ENCODE measurements at places on chromosomes 11 and 22. TPM values are rescaled to one million over a fixed set of nuclear protein-coding genes. Genes with fewer than 3 reads are reported as not detected.

MMP12 gene
- 0.29 TPM for total RNA-seq

- no peak for DNase-seq
Measured at GRCh38 chr11:81989093-81989492, 744.6 kb downstream of the FAM181B start.

DNA sequence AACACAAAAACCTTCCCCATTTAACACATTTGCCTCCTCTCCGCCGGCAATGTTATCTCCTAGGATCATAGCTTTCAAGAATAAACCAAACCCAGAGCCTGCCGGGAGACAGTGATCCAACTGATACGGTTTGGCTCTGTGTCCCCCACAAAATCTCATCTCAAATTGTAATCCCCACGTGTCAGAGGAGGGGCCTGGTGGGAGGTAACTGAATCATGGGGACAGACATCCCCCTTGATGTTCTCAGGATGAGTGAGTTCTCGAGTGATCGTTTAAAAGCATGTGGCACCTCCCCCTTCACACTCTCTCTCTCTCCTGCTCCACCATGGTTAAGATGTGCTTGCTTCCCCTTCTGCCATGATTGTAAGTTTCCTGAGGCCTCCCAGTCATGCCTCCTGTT lies 33.3 kb downstream of the RBFOX2 start:
- no peak for DNase-seq

DNA sequence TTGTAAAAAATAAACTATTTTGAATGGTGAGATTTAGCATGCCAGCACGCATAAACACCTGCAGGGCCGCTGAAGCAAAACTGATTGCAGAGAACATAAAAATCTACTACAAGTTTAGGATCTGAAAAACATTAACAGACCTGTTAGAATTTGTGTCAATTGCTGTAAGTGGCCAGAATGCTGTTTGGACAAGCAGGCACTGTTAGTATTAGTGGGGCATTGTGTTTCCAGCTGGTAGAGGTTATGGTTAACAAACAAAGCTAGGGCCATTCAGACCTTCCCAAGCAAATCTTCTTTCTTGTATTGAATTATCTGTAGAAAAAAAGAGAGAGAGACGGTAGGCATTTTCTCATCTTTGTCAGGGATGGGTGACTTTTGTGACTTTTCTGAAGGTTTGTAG lies 57.6 kb upstream of the OLFML1 start:
- no peak for DNase-seq

NLRP14 gene
- not detected for total RNA-seq

DNA sequence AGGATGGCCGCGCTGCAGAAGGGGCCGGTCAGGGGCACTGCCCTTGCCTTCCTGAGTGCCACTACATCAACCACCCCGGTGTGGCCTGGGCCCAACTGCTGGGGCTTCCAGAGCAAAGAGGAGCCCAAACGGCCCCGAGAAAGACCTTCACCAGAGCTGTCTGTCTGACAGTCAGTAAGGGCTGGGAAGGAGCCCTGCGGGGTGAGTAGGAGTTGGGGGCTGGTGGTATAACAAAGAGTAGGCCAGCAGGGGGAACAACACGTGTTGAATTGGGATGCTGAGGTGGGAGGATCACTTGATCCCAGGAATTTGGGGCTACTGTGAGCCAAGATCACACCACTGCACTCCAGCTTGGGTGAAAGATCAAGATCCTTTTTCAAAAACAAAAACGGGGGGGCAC lies 3.9 kb downstream of the GSTT4 start:
- DNase-seq = peak; percentile 62

OR51B2 gene
- not detected for total RNA-seq

DNA sequence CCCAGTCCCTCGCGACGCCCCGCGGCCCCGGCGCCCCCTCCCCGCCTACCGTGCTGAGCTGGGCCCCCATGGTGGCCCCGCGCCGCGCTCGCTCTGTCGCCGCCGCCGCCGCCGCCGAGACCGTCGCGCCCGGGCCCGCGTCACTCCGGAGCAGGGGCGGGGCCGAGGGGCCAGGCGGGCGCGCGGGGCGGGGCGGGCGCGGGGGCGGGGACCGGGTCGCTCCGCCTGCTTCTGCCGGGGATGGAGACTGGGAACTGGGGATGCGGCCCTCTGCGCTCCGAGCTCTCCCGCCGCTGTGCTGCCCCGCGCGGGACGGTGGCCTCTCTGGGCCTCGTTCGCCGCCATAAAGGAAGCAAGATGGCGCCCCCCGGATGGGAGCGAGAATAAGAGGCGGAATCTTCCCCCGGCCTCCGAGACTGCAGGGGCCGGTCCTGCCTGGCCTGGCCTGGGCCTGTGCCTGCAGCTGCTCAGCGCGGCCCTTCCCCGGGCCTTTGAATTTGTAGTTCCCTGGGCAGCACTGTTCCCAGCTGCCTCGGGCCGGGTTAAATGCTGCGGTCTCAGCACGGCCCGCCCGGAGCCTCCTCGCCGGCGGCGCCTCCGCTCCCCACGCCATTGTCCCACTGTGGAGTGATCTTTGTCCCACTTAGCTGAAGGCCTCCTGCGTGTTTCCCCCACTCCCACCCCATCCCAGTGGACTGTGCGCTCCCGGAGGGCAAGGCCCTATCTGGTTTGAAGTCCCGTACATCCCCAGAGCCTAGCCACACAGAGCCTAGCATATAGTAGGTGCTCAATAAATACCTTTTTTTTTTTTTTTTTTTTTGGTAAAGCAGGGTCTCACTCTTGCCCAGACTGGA lies at the start of gene CYB5R3:
Gene CYB5R3 (minus strand): TSS at position 147 of the 854 bp plus-strand sequence. CDS start 77 bp downstream, at position 70.
- DNase-seq = peak; percentile 83

DNA sequence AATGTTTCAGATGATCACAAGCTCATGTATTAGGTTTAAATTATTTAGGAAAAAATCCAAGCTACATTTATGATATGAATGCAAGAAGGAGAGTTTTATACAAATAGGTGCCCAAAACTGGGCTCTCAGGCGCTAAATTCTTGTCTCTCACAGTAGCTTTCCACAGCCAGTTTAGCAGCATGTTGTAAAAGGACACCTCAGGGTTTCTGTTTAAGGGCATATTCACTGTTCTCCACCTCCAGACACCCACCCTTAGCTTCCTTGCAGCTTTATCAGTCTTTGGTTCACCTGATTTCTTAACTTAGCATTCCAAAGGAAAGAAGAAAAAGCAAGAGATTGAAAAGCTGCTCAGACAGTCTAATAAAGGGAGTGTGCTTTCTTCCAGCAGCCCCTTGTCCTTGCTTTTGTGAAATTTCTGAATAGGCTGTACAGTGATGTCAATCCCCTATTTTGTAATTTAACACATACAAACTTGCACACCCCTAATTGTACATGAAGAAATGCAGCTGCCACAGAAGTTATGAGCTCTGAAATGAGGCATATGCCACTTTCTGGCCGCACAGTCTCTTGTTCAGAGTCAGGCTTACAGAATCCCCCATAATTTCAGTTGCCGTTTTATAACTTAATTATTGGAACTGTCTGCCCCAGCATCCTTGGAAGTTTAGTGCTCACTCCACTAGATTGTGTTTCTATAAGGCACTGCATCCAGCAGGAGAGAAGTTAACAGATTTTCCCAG lies 262.1 kb downstream of the DDX10 start:
- no peak for DNase-seq

- DNase-seq = no peak
Measured at GRCh38 chr11:88507771-88508417, 170.4 kb upstream of the CTSC start.

NAP1L4 gene
- total RNA-seq = 150 TPM

DNA sequence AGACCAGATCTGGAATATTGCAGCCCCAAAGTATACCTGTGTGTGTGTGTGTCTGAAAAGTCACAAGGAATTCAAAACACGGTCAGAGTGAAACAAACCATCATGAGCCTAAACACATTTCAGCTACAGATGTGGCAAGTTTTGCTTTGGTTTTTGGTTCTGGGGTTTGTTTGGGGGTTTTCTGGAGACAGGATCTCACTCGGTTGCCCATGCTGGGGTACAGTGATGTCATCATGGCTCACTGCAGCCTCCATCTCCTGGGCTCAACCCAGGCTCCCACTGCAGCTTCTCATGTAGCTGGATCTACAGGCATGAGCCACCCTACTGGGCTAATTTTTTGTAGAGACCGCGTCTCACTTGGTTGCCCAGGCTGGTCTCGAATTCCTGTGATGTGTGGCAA lies 41.4 kb upstream of the PHF21A start:
- no peak for DNase-seq

- peak; percentile 36 for DNase-seq
Measured at GRCh38 chr11:61834278-61835048, 6.4 kb downstream of the FADS2 start.

DNA sequence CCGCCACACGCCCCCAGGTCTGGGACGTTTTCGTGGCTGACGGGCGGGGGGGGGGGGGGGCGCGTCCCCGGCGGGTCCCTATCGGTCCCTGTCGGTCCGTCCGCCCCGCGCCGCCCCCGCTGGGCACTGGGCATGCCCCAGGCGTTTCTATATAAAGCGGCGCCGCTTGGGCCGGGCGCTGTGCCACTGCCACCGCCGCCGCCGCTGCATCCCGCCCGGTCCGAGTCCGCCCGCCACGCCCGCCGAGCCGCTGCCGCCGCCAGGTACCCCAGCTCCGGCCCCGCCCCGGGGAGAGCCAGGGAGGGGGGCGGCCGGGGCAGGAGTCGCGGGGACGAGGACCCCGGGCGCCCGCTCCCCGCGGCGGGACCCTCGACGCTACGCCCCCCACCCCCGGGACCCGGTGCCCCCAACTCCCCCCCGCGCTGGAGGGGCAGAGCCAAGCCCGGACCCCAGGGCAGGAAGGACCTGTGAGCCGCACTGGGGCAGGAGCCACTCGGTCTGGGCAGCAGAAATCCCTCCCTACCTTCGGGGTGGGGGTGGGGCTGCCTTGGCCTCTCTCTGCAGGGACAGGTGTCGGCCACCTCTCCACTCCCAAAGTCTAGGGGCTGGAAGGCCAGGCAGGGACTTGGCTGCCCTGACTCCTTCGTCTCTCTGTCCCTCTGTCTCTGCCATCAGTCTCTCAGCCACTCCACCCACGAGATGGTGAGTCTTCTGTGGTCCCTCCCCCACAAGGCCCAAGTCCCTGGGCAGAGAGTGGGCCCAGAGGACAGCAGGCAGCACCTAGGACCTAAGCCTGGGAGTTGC lies at the start of gene CARNS1:
Gene CARNS1 (plus strand): TSS at position 178 of the 804 bp plus-strand sequence. CDS start 522 bp downstream, at position 700.
- DNase-seq = peak; percentile 90

DNA sequence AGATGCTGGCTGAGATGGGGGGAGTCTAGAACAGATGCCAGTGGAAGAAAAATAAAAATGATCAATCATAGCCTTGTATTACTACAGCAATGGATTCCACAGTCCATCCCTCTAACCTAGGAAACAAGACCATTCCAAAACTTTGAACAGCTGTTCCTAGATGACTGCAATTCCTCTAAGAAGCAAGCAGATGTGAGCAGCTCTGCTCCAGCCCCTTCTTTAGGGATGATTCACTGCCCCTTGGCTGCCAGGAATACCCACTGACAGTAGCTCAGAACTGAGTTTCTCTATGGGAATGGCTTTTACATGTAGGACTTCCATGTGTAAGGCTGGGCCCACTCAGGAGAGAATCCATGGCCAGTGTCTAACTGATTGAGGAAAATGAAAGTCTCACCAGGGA lies 943.9 kb downstream of the OPCML start:
- DNase-seq = no peak

- DNase-seq = no peak
Measured at GRCh38 chr11:128663824-128664223, 30.0 kb upstream of the FLI1 start.

SYT9 gene
- not detected for total RNA-seq

ENTHD1 gene
- 0.09 TPM for total RNA-seq

- no peak for DNase-seq
Measured at GRCh38 chr11:8381343-8381742, 117.7 kb upstream of the LMO1 start.

GRCh38 chr11:128405112-128405511 lies 182.2 kb downstream of the ETS1 start:
- no peak for DNase-seq

DNA sequence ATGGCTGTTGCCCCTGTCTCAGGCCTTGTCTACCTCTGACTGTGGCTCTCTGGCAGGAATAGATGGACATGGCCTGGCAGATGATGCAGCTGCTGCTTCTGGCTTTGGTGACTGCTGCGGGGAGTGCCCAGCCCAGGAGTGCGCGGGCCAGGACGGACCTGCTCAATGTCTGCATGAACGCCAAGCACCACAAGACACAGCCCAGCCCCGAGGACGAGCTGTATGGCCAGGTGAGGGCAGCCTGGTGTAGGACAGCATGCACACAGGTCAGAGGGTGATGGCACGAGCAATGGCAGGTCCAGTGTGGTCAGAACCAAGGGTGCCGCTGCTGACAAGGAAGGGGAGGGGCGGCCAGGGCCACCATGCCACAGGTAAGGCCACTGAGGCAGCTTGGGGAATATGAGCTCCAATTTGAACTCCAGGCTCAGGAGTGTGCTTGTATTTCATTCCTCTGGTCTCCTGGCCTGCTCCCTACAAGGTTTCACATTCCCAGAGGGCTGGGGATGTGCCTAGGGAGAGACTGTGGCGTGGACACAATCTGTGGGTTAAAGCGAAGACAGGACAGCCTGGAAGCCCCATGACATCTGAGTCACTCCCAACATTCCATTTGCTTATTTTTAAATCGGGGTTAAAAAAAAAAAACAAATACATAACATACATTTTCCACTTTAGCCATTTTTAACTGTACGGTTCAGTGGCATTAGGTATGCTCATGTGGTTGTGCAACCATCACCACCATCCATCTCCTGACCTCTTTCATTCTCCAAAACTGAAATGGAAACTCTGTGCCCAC lies 562 bp downstream of the FOLR3 start:
- peak; percentile 22 for DNase-seq

GRCh38 chr11:3132271-3132781 lies 32.8 kb downstream of the OSBPL5 start:
- DNase-seq = no peak

DNA sequence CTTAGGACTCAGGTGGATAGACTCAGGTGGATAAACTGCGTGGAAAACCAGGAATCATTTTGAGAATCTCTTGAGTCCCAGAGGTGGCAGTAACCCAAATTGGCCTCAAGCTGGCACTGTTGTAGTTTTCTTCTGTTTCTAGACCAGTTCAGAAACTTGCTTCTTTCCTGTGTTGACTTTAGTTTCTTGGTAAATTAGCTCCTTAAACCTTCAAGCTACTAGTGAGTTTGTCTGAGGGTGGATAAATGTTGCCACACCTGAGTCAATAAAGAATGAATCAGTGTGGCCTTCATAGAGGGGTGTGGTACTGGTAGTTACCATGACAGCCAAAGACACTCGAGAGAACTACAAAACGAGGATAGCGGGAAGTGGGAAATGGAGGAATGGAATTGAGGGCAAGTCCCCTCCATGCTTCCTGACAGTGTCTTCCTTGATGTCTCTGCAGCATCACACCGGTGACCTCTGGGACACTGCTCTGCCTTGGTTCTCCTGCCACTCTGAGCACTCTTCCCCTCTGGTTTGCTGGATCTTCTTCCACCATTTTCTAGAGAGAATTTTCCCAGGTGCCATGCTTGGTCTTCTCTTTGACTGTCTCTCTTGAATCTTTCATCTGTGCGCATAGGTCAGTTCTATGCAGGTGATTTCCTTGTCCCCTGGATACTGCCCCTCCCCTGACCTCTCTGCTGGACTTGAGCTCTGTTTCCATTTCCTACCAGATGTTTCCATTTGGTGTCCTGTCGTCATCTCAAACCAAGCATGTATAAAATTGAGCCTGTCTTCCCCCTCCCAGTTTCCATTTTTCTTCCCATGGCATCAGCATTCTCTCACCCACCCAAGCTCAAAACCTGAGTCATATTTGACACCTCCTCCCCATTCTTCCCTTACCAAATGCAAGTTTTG lies 7.2 kb downstream of the POLD4 start:
- peak; percentile 62 for DNase-seq

CSF2RB gene
- total RNA-seq = 25.4 TPM

MPZL2 gene
- 68.1 TPM for total RNA-seq

NXPE1 gene
- not detected for total RNA-seq
